ENCODE measurements at places on chromosomes 6 and 20.

- DNase-seq: no peak
Measured at GRCh38 chr20:17205084-17205813, 21.6 kb upstream of the PCSK2 start.

DNA sequence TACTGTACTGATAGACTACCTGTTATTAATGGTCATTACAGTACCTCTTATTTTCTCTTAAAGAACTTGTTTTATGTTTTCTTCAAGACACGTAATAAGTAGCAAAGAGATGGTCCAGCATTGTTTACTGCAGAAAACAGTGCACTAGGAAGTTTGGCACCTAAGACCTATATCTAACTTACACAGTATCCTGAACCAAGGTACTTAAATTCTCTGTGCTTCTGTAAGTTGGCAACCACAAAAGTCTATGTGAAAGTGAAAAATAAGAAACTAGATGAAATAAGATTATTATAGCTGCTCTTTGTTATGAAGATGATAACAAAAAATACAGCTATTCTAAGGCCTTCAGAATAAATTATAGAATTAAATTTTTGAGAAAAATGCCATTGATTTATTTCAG lies 411.7 kb upstream of the SOX4 start:
- no peak for DNase-seq

GRCh38 chr6:9083108-9083507 lies 647.8 kb upstream of the SLC35B3 start:
- DNase-seq: no peak

- DNase-seq: no peak
Measured at GRCh38 chr20:40913224-40914185, 115.1 kb upstream of the TOP1 start.

DNA sequence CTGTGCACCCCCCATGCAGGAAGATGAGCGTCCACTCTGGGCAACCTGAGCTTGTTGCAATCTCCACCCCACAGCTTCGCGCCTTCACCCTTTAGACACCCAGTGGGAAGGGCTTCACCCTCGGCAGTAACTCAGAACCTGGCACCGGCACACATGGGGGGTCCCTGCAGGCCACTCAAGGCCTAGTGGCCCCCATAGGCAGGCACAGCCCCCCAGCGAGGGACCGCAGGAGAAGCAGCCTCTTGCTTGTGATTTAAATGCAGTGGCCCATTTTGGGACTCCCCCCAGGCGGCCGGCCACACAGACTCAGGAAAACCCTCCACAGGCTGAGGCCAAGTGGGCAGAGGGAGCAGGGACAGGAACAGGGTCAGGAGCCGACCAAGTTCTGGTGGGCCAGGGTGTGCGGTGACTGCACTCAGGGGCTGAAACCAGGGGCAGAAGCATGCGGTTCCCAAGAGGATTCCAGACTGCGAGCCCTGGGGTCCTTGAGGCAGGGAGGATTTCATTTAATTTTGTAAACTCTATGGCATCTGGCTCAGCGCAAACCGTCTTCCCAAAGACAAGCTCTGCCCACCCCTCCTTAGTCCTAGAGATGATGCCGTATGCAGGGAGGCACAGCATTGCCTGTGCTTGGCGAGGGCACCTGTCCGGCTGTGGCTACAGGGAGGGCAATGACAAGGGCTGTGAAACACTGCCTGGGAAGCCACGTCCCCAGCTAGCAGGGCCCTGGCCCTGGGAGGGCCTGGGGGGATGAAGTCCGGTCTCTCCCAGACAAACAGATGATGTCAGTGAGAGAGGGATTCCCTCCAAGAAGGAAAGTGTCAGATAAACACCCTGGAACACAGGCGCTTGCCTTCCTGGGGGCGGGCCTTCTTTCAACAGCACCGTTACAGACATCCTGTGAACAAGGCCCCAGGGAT lies 52.9 kb upstream of the GPR31 start:
- no peak for DNase-seq

DNA sequence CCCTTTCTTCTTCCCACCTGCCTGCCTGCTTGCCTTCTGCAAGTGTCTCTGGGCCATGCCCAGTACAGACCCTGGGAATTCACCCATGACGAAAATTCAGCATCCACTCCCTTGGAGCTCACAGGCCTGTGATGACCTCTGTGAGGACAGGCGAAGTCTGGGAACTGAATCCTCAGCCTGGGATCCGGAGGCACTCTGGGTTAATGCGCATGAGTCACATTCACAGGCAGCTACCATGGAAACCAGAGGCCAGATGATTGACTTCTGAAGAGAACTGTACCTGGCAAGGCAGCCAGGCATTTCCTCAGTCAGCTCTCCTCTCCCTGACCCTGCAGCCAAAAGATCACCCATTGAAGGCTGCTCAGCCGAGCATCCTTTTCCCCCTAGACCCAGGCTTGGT lies 41.0 kb downstream of the SLC9A8 start:
- DNase-seq: no peak

DNA sequence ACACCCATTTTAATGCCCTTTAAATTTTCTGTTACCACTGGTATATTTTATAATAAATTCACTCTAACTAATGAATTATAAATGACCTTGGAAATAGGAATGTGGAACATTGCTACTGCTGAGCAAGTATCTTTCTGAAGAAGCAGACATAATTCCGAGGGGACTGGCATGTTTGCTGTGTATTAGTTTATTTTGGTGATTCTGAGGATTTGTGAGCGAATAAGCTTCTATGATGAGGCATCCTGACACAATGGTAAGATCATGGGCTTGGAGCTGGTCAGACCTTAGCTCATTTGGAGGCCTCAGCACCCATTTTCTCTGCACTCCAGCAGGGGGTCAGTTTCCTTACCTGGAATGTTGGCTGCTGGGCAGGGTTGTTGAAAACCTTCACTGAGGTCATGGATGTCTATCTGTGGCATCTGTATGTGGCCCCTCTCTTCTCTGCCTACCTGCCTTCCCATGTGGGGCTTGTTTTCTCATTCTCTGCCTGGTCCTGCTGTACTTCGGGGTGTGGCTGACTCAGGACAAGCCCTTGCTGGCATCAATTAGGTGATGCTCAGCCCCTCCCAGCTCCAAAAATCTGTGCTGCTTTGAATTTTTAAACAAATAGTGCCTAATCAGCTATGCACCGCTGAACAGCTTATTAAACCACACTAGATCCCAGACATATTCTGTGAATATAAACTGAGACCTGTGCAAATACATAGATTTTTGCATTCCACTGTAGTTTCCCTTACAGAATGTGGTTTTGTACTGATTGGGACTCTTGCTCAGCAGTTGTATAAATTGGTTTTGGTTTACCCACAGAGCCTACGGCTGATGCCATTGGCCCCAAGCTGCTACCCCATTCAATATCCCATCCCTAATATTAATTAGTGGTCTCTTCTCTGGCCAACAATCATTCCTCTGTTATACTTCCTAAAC lies 10.7 kb downstream of the ARID1B start:
- DNase-seq: no peak

GRCh38 chr6:99344289-99344688 lies 5.2 kb downstream of the FAXC start:
- DNase-seq: no peak

- no peak for DNase-seq
Measured at GRCh38 chr6:37260040-37260439, 2.1 kb upstream of the TMEM217 start.

GRCh38 chr6:135311446-135312200 lies 130.5 kb downstream of the MYB start:
- peak; percentile 5 for DNase-seq

- no peak for DNase-seq
Measured at GRCh38 chr20:57462781-57463180, 62.2 kb downstream of the CTCFL start.

GRCh38 chr20:61461461-61461860 lies 209.4 kb downstream of the CDH4 start:
- DNase-seq: no peak

GRCh38 chr20:54228841-54229240 lies 21.0 kb downstream of the PFDN4 start:
- no peak for DNase-seq

DNA sequence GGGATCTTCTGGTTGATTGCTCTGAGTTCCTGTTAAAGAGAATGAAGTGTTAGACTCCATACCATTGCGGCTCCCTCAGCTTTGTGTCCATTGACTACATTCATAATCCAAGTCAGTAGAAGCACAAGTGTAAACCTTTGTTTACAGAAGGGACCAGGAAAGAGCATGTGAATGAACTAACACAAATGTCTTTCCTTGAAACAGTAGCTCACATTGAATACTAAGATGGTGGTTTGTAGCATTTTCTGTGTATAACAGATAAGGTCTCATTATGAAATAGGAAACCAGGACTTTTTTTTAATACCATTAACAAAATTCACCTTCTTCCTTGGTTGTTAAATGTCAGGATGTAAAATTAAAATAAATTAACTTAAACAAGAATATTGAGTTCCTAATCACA lies 8.4 kb downstream of the STXBP5 start:
- no peak for DNase-seq
